ENCODE measurements at places on chromosomes 3 and 15.

- DNase-seq, result no peak
These were observed 296.2 kb downstream of the KBTBD8 start for GRCh38 chr3:67294341-67294740.

DNA sequence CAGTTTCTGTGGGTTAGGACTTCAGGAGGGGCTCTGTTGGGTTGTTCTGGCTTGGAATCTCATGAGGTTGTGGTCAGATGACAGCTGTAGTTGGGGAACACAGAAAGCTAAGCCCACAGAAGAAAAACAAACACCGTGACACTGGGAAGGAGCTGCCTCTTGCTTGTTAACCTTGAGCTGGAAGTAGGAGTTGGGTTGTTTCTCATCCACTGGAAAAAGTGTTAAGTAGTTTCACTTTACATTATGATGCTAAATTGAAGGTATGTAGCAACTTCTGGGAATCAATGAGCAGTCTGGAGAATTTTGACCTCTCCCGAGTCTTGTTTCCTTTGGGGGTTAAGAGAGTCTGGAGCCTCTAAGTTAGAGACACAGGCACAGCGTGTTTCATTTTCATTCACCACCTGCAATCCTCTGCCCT lies 20.4 kb downstream of the HACD3 start:
- DNase-seq, result no peak

GRCh38 chr15:35319354-35319753 lies 226.6 kb downstream of the DPH6 start:
- no peak for DNase-seq

- DNase-seq, result peak; percentile 27
These were observed 585 bp downstream of the SLCO3A1 start for GRCh38 chr15:91853948-91854638.

- no peak for DNase-seq
These were observed 28.6 kb downstream of the KCNAB1 start for GRCh38 chr3:156148946-156149381.

DNA sequence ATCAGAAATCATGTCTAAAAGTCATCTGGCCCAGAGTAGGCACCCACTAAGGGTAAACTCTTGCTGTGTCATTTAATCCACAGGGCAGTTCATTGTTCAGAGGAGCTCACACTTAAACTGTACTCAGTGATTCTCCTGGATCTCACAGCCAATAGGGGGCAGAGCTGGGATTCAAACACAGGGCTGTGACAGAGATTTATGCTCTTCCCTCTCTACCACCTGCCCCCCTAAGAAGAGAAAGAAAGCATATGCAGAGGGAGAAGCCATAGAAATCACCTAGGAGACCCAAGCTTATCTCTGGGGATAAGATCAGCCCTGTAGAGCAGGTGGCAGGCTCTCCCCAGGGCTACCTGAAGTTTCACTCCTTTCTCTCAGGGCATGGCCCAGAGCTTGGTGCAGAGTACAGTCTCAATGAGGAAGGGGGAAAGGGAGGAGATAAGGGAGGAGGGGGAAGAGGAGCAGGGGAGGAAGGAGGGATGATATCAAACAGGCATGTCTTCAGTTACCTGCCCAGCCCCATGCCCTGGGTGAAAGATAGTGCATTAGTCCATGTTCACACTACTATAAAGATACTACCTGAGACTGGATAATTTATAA lies 51.8 kb upstream of the ADPGK start:
- no peak for DNase-seq

DNA sequence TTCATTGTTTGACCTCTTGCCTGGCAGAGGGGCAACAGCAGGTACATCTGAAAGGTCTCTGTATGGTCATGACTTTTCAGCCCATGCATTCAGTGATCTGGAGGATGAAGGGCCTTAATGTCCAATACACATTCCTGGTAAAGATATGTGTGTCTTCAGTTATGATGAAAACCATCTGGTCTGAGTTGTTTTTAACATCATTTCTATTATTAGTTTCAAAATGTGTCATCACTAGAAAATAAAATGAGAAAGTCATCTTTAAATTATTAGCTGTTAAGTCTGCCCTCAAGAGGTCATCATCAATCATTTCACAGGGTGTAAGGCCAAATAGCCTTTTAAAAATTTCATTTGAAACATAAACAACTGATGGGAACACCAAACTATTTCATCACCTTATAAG lies 92.1 kb upstream of the PLSCR4 start:
- DNase-seq, result no peak

GRCh38 chr3:150503402-150504099 lies 42.7 kb downstream of the SERP1 start:
- DNase-seq, result no peak

- DNase-seq, result no peak
These were observed 64.2 kb downstream of the TBC1D5 start for GRCh38 chr3:17678116-17678741.

GRCh38 chr3:150640256-150640655 lies 37.1 kb downstream of the SELENOT start:
- no peak for DNase-seq

DNA sequence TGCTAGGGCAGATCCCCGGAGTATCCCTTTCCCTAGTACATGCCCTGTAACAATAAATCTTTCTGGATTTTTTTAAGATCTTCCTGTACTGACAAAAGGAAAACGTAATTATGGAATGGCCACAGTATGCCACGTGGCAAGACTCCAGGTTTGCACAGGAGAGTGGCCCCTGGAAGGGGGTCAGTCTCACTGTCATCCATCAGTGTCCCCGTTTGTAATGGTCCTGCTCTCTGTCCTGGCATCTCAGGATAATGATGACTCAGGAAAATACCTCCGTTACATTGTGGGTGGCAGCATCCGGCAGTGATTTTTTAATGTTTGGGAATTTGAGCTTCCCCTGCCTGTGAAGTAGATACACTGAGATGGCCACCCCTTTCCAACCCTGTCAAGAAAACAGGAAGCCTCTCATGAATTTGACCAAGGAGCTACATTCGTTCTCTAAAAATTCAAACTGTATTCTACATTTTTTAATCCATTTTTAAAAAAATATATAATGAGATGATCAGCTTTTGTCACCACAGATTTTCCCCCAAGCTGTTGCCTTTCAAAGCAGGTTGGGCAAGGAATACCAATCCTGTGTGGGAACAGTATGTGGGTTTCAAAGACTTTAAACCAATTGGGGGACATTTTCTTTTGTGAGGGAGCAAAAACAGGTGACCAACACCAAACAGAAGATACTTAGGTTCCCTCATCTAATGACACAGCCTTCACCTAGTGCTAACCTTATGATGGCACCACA lies 110.4 kb downstream of the C3orf70 start:
- no peak for DNase-seq

DNA sequence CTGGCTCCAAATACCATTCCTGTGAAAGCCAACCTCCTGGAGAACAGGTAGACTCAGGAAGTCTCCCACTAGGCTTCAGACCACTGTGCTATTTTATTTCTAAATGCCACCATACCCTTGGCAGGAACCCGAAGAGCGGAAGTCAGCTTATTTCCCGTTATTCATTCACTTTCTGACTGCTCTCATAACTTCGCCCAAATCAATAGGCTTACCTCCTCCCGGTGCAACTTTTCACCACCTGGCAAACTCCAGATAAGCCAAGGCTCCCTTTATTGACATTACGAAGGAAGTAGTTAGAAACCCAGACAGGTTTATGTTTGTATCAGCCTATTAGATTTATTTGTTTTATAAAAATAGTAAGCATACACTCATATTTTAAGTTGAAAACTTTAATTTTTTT lies 3.3 kb upstream of the CCDC54 start:
- DNase-seq, result no peak

GRCh38 chr3:181630853-181631252 lies 80.9 kb upstream of the SOX2 start:
- DNase-seq, result no peak

DNA sequence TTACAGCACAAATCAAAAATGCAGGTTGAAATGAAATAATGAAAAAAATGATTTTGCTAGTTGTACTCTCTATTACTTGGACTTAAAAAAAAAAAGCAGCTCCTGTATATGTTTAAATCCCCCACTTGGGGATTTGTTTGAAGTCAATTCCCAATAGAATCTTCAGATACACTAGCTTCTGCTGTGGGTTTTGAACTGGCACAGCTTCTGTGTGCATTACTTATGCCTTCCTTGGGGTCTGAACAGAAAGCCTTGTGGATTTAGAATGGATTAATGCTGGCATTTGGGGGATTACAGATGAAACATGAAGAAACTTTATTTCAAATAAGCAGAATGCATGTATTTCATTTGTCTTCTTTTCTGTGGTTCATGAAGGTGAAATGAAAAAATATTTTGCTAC lies 513.2 kb upstream of the TBL1XR1 start:
- DNase-seq, result no peak

DNA sequence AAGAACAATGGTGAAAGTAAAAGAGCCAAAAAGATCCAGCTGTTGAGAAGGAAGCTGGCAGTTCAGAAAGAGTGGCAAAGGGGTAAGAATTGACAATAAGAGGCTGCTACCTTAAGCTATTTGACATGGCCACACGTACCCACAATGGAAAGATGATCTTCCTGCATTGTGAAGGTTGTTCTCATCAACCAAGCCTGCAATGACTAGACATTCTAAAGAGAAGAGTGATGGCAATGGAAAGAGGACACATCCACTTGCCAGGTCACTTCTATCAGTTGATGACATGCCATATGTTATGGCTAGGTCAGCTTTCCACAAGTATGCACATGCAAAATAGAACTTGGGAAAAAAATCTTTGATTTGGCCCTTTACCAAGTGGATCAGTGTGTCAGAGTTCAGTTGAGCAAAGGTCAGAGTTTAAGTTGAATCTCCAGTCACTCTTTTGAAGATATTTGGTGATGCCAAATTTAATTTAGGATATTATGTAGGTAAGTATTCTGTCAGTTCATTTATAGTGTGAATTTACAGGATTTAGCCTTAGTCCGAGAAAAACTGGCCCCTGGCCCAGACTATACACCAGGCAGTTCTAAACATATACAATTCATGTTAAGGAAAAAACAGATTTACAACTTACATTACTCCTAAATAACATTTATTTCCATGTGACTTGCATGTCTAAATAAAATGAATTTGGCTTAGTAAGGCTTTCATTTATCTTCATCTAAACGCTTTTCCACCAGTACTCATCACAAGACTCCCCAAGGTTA lies 104.9 kb upstream of the FLNB start:
- no peak for DNase-seq

DNA sequence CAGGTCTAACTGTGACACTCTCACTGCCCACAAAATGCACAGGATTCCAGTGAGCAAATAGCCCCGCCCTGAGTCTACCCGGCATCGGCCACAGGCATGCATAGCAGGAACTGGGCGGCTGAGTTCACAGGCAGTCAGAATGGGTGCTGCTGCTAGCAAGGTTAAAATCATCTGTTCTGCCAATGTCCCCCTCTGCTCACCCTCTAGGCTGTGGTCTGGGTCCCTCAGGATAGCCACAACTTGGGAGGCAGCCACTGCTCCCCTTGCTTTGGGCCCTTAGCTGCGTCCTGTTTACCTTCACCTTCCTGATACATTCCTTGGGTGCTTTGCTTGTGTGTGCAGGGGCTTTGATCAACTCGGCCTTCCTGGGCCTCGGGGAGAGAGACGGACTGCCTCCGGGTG lies 232.9 kb upstream of the RGMA start:
- DNase-seq, result no peak

GRCh38 chr15:52287114-52287513 lies 8.5 kb downstream of the MYO5C start:
- no peak for DNase-seq

GRCh38 chr3:149547954-149548668 lies 73.6 kb downstream of the TM4SF4 start:
- no peak for DNase-seq

GRCh38 chr3:129937717-129938116 lies 36.8 kb upstream of the TRH start:
- no peak for DNase-seq

DNA sequence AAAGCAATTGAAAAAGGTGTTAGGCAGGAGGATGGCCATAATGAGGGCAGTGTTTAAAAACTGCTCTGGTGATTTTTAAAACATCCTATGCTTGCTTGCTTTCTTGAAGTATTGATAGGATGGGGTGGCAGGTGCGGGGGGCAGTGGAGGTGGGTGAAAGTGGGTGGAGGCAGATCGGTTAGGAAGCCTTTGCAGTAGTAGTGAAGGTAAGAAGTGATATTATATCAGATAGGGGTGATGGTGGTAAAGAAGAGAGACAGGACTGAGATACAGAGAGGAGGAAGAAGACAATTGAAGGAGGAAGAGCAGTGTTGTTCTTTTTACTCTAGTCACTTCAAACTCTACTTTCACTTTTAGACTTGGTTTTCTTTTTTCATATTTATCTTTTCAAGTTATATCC lies 11.1 kb downstream of the ZNF80 start:
- no peak for DNase-seq

DNA sequence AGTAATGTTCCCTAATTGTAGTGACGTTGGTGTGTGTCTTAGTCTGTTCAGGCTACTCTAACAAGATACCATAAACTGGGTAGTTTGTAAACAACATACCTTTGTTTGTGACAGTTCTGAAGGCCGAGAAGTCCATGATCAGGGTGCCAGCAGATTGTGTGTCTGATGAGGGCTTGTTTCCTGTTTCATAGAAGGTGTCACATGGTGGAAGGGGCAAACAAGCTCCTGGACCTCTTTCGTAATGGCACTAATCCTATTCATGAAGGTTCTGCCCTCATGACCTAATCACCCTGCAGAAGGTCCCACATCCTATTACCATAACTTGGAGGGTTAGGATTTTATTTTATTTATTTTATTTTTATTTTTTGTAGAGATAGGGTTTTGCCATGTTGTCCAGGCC lies 11.1 kb downstream of the ATXN7 start:
- DNase-seq, result no peak

DNA sequence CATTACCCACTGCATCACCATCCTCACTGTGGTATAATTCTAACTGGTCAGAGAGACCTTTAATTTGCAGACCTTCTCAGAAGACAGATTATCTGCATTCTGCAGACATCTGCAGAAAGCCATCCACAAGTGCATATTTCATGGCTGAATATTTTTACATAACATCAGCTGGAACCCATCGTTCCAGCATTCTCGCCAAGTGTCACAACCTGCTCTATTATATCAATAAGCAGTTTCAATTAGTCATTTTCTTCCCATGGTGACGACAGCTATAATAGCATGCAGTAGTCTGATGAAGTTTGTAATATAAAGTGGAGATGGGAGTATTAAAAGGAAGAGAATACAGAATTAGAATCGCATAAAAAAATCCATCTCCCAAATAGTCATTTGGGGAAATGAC lies 334.7 kb downstream of the FHIT start:
- no peak for DNase-seq

GRCh38 chr15:49832511-49832910 lies 211.7 kb downstream of the DTWD1 start:
- no peak for DNase-seq

All from activated T-cell treated with anti-CD3 and anti-CD28 coated beads for 1 hour (primary cell).